ENCODE measurements at places on chromosomes 4 and X.
A peak's percentile ranks its signal among the peaks of the same experiment; 100 is the strongest.

- no peak for DNase-seq
These were observed 3.4 kb downstream of the AKAP14 start for GRCh38 chrX:119899125-119899524.

- peak; percentile 11 for DNase-seq
These were observed 10.8 kb downstream of the NOX1 start for GRCh38 chrX:100863326-100863864.

DNA sequence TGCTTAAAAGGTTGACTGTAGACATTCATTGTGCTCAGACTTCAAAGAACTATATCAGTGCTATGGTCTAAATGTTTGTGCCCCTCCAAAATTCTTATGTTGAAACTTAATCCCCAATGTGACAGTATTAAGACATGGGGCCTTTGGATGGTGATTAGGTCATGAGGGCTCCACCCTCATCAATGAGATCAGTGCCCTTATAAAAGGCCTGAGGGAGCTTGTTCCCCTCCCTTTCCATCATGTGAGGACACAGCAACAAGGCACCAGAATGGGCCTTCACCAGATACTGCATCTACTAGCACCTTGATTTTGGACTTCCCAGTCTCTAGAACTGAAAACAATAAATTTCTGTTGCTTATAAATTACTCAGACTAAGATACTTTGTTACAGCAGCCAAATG, 28.3 kb downstream of the CLOCK start:
- DNase-seq, result no peak

DNA sequence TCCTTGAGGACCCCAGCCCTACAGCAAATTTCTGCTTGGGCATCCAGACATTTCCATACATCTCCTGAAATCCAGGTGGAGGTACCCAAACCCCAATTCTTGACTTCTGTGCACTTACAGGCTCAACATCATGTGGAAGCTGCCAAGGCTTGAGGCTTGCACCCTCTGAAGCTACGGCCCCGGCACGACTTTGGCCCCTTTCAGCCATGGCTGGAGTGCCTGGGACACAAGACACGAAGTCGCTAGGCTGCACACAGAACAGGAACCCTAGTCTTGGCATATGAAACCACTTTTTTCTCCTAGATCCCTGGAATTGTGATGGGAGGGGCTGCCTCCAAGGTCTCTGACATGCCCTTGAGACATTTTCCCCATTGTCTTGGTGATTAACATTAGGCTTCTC, 1417.7 kb downstream of the ARAP2 start:
- DNase-seq, result no peak

- peak; percentile 44 for DNase-seq
These were observed 47.5 kb downstream of the CENPE start for GRCh38 chr4:103150677-103151076.
